Stimulated activated CD8-positive, alpha-beta memory T cell treated with anti-CD3 and anti-CD28 coated beads, Interleukin-15, amount 100 ng/mL, for 24 hours (primary cell): ENCODE measurements at places on chromosomes 11 and 22.

DNA sequence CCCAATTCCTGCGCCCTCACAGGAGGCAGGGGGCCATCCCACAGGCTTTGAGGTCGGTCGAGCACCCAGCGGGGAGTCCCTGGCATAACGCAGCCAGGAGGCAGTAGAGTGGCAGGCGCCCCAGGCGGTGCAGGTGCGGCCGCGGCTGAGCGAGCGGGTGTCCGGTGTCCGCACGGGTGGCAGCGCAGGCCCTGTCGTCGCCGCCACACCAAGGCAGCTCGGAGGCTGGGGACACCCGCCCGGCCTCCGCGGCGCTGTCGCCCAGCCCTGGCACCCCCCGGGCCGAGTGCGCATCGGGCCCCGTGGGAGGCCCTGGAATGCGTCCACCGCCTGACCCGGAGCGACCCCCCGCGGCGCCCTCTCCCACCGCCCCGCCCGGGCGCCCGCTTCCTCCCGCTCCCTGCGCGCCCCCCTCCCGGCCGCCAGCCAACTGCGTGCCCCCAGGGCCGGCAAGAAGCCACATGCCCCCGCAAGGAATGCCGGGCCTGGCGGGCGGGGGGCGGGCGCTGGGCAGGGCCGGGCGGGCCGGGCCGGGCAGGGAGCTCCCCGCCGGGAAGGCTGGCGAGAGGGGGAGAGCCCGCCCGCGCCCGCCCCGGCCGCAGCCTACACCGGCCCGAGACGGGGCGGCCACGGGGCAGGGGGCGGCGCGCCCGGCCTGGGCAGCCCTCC lies 33.9 kb downstream of the PRDM11 start:
- DNase-seq: no peak

- DNase-seq: no peak
Observed at GRCh38 chr11:47143322-47143721, 33.4 kb downstream of the ARFGAP2 start.

GRCh38 chr11:93775289-93775688 lies 8.8 kb upstream of the MED17 start:
- DNase-seq: no peak

GRCh38 chr11:25755918-25756584 lies 575.9 kb upstream of the ANO3 start:
- DNase-seq: no peak

DNA sequence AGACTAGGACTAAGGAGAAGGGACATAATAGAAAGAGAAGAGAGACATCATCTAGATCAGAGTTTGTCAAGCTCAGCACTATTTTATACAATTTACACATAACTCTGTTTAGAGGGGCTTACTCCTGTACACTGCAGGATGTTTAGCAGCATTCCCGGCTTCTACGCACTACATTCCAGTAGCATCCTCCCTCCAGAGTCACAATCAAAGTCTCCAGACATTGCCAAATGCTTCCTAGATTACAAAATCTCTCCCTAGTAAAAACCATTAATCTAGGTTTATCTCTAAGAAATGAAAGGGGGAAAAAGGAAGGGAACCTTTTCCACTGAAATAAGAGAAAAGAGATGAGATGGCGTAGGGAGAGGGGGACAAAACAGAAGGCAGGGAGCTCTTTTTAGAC lies 4.0 kb downstream of the USP28 start:
- DNase-seq: no peak

GRCh38 chr11:133842053-133842452 lies 3.3 kb downstream of the SPATA19 start:
- DNase-seq: no peak

GRCh38 chr11:27355575-27356104 lies 7.4 kb downstream of the CCDC34 start:
- no peak for DNase-seq
